Hippocampal formation (tissue), 2 donors: ENCODE measurements at places on chromosomes 3 and 15.
A peak's percentile ranks its signal among the peaks of the same experiment; 100 is the strongest.

- no peak for DNase-seq
Measured at GRCh38 chr3:40608091-40608490, 83.3 kb downstream of the ZNF621 start.

DNA sequence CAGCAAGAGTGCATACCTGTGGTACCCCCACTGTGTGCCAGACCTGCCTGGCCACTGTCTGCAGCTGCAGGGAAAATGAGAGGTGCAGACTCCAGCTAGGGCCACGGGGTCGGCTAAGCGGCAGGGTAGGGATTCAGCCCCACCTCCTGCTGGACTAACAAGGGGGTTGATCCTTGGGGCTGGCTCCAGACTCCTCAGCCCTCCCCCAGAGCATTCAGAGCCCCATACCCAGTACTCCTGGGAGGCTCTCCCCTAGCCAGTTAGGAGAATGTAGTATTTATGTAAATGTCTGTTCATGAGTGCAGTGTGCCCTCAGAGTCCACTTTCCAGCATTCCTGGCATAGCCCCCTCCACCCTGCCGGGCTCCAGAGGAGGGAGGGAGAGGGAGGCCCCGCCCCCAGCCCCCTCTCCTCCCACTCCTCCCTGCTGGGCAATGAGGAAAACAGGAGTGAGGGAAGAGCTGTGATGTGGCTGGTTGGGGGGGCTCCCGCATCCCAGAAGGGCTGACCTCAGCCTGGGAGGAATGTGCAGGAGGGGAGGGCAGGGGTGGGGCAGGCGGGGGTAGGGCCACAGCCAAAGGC, 4.5 kb upstream of the SEMA3B start:
- peak; percentile 71 for DNase-seq

- no peak for DNase-seq
Measured at GRCh38 chr15:90097475-90097874, 4.8 kb downstream of the IDH2 start.

- no peak for DNase-seq
Measured at GRCh38 chr3:131501949-131502348, 822 bp downstream of the MRPL3 start.

DNA sequence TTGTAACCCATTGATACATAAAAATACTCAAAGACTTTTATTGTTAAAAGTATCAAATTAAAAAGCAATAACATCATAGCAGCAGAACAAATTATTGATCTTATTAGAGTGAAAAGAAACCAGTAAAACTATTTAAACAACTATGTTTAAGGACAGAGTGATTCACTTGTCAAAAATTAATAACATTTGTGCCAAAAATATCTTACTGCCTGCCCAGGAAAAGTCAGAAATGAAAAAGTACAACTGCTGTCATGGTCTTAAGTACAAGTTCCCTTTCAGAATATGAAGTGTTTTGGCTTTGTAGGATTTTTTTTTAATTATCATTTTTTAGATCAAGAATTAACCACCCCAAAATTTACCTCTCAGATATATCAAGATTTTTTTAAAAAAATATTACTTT, 3.4 kb downstream of the IFT57 start:
- DNase-seq: no peak

DNA sequence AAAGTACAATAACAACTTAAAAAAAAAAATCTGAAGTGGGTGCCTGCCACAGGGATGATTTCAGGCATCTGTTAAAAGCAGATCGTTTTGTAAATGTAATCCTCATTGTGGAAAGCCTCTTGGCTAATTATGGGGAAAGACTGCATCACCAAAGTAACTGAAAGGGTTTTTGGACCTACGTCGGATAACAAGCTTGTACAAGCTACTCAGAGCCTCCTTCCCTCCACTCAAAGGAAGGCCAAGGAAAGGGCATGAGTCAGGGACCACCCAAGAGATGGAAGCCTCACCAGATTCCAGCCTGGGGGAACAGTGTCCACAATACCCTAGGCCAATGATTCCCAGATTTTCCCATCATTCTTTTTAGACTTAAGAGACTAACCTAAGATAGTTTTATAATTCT, 84.3 kb downstream of the ATP1B3 start:
- DNase-seq: no peak

DNA sequence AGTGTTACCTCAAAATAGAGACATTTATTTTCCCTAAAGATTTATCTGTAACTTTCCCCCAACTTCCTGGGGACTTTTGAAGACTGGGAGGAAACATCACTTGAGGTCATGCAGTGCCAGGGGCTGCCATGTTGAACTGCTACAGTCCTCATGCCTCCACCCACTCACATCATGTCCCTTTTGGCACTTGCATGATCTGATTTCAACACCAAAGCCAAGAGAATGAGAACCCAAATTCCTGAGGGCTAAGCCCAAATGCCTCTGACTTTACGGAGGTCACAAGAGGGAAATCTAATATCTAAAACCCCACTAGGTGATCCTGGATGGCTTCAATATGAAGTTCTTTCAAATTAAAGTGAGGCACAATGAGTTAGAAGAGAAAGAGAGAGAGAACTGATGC, 213.1 kb downstream of the NTRK3 start:
- no peak for DNase-seq

DNA sequence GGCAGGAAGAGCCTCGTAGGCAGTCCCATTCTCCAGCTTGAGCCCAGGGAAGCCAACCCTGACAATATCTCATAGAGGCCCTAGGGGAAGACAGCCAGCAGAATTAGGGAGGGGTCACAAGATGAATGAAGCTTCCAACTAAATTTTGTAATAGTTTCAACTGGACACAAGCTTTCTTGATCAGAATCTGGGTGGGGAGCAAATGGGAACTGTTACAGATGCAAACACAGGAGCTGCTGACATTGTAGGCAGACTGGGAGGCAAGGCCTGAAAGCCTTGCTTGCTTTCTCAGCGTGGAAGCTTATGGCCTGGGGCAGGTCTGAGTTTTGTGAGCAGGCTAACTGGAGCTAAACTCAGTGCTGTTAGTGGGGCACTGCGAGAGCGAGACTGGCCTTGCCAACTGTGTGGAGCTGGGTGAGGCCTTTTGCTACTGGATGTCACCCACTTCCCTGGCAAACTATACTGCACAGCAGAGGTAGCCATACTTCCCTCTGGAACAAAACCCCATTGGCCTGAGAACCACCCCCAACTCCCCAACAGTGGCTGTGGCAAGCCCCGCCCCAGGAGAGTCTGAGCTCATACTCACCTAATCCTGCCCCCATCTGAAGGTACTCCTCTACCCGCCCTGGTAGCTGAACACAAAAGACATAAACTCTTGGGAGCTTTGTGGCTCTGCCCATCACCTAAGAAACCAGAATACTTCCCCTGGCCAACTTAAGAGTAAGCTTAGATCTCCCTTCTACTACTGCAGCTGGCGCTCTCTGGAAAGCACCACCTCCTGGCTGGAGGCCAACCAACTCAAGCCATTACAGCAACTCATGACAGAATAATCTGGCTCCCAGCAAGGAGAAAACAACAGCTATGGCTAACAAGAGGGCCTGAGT, 42.9 kb downstream of the CFAP20DC start:
- DNase-seq: no peak

DNA sequence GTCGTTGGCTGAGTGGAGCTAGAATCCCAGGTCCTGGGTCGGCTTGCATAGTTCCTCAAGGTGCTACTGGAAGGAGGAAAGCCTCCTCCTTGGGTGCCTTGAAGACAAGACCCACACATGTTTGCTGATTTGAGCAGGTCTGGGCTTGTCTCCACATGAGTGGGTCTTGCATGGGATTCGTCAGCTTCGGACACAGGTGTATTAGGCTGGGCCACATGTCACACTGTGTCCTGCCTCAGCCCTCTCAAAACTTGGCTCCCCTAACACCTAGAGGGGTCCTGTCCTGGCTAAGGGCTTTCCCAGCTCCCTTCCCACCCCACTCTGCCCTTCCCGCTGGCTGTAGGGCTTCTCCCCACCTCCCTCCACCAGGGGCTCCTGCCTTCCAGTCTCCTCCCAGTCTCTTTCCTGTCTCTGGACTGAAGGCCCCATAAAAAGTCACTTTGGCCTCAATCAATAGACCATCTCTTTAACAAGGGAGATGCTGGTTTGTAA, 73.0 kb upstream of the ADPGK start:
- DNase-seq: no peak

DNA sequence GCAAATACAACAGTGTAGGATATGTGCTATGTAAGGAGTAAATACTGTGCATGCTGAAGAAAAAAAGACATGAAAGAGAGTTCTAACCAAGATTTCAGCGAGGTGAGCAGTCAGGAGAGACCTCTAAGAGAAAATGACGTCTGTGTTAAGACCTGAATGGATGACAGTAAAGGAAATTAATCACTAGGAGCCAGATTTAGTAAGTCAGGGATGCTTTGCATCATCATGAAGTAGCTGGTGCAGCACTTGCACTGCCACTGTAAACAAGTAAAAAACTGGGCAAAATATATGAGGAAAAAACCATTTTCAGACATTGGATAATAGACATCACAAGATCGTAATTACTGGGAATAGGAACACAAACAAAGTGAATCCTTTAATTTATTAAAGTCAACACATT, 32.6 kb downstream of the RTP4 start:
- DNase-seq: no peak

DNA sequence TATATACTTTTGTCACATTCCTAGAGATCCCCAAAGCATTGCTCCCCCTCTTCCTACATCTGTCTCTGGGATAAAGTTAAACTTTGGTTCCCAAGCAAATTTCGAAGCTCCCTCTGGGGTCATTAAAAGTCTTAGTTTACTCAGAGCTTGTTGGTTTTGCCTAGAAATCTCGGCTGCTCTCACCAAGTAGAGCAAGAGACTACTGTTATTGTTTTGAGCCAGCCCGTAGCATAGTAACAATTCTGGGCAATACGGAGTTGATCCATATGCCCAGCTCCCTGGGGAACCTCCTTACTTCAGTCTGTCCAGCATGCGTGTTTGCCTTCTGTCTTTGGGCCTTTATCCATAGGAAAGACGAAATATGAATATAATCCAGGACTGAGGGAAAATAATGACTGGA, 10.0 kb upstream of the P3H2 start:
- no peak for DNase-seq

- no peak for DNase-seq
Measured at GRCh38 chr15:71638876-71639275, 171.5 kb upstream of the NR2E3 start.

GRCh38 chr3:156024904-156025533, 95.4 kb upstream of the KCNAB1 start:
- DNase-seq: no peak

DNA sequence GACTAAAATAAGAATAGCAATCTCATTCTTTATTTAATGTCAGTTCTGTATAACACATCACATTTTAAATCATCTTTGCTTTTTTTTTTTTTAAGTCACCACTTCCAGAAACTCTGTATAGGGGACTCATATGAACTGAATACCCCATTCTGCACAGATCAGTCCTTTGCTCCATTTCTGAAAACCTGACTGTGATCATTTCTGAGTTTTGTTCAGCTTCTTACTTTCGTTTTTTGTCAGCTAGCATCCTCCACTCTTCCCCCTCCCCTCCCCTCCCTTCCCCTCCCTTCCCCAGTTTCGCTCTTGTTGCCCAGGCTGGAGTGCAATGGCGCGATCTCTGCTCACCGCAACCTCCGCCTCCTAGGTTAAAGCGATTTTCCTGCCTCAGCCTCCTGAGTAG, 49.8 kb upstream of the SGO1 start:
- no peak for DNase-seq

DNA sequence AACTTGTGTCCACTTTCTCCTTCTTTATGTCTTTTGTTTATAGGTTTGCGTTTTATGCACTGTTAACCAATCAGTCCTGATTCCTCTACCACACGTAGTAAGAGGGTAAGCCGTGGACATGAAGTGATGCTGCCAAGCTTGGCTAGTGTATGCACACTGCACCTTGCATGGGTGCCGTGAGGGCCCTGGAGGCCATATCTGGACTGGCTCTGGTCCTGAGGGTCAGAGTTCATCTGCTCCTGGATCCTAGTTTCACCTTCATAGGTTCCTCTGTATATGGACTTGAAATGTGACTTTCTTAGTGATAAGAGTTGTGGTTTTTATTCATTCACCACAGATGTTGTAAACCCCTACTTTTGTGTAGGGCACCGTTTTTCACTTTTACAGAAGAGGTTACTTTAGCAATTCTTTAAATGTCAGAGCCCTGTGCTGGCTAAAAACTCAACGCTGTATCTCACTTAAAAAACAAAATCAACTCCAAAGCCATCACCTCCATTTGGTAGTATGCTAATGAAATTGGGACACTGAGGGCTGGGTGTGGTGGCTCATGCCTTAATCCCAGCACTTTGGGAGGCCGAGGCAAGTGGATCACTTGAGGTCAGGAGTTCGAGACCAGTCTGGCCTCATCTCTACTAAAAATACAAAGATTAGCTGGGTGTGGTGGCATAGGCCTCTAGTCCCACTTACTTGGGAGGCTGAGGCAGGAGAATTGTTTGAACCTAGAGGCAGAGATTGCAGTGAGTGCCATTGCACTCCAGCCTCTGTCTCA, 22.9 kb downstream of the SIAH2 start:
- DNase-seq: no peak

- DNase-seq: no peak
Measured at GRCh38 chr3:157776861-157777260, 273.6 kb upstream of the VEPH1 start.

- no peak for DNase-seq
Measured at GRCh38 chr3:98972720-98973119, 71.2 kb upstream of the DCBLD2 start.

GRCh38 chr3:182803596-182803995, 10.3 kb downstream of the ATP11B start:
- DNase-seq: no peak

DNA sequence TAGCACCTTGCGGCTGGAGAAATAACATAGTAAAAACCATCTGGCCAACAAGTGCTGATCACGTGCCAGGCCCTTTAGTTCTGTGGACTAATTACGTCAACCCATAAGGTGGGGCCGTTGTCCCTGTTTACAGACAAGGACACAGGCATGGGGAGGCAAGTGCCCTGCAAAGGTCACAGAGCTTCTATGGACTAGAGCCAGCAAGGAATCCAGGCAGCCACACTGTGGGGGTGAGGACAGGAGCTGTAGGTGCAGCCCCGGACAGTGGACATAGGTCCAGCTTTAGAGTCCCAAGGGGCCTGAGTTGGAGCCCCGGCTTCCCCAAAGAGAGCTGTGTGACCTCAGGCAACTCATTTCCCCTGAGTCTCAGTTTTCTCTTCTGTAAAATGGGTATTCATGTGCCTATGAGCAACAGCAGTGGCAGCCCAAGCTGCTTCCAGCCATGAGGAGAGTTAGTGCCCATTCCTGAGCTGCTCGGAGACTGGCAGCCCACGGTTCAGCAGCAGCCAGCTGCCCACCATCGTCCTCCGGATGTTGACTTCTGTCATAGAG, 13.9 kb downstream of the CHST13 start:
- no peak for DNase-seq

- DNase-seq: peak; percentile 8
Measured at GRCh38 chr15:65512807-65513416, 4.6 kb downstream of the DPP8 start.

- no peak for DNase-seq
Measured at GRCh38 chr3:37029516-37030163, 36.3 kb downstream of the MLH1 start.

GRCh38 chr3:134485075-134485717, 589 bp downstream of the ANAPC13 start:
- peak; percentile 51 for DNase-seq

DNA sequence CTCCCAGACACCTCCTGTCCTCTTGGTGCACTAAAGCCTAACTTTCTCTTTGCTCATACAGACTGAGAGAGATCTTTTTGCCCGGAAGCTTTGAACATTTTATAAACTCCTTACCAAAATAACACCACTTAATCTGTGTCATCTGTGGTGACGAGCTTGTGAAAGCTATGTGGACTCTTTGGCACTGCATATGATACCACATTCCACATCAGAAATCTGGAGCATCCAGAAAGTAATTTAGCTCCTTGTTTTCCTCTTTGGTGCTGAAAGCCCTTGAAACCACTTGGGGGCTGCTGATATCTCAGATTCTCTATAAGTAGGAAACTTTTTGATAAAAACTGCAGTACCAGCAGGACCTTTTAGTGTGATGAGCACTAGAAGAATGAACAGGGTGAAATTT, 128.3 kb downstream of the ALCAM start:
- no peak for DNase-seq
